Hindlimb muscle (tissue), 1 donor: ENCODE measurements at places on chromosomes 7 and 10.

GRCh38 chr10:113498997-113499396 is 53.9 kb upstream of the HABP2 start:
- peak; percentile 69 for DNase-seq

GRCh38 chr10:436911-437665 is 252.4 kb downstream of the DIP2C start:
- no peak for DNase-seq

- DNase-seq, result peak; percentile 26
These were observed 66.9 kb downstream of the GOLGA7B start for GRCh38 chr10:97916586-97916985.

DNA sequence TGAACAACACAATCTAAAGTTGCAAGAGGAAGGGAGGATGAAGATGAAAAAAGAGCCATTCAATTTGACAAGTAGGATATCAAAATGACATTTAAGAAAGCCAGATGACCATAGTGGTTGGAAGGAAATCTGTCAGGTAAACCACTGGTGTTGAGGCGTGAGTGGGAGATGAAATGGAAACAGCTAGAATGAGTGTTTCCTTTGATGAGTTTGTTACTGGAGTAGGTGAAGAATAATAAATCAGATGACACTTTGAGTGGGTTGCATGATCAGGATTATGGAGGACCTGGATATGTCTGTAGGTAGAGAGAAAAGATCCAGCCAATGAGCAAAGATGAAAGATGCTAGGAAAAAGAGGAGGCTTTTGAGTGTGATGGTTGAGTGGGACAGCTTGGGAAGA is 33.1 kb downstream of the AKR1B1 start:
- DNase-seq, result no peak

DNA sequence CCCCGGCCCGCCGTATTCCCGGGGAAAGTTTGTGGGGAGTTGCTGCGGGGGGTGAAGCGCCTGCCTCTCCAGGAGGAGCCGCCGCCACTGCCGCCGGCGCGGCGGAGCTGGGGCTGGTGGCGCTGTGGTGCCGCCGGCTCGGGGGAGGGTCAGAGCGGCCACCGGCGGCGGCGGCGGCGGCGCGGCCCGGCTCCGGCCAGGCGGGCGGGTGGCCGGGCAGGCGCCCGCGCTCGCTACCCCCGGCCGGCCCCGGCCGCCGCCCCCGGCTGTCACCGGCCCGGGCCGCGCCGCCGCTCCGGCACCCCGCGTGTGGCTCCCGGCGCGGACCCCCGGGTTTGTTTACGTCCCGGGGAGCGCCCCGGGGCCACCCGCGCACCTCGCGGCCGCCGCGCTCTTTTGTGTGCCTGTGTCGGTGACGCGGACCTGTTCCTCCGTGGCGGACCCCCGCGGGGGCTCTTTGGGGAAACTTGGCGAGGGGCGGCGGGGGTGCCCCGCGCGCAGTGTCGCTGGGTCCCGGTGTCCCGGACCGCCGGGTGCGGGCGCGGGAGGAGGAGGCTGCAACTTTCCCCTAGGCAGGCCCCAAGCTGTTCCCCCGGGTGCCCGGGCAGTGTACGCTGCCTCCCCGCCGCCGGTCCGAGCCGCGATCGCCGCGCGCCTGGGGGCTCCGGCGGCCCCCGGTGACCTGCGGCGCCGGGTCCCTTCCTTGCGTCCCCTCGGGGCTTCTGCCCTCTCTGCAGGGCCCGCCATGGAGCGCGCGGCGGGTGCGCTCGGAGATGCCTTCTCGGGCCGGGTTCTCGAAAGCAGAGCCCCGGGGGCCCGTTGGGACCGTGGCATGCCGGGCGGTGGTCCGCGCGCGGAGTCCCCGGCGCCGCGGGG is 593 bp upstream of the CUX1 start:
- peak; percentile 43 for DNase-seq

GRCh38 chr10:26359670-26360069 is 78.5 kb upstream of the APBB1IP start:
- DNase-seq, result no peak

DNA sequence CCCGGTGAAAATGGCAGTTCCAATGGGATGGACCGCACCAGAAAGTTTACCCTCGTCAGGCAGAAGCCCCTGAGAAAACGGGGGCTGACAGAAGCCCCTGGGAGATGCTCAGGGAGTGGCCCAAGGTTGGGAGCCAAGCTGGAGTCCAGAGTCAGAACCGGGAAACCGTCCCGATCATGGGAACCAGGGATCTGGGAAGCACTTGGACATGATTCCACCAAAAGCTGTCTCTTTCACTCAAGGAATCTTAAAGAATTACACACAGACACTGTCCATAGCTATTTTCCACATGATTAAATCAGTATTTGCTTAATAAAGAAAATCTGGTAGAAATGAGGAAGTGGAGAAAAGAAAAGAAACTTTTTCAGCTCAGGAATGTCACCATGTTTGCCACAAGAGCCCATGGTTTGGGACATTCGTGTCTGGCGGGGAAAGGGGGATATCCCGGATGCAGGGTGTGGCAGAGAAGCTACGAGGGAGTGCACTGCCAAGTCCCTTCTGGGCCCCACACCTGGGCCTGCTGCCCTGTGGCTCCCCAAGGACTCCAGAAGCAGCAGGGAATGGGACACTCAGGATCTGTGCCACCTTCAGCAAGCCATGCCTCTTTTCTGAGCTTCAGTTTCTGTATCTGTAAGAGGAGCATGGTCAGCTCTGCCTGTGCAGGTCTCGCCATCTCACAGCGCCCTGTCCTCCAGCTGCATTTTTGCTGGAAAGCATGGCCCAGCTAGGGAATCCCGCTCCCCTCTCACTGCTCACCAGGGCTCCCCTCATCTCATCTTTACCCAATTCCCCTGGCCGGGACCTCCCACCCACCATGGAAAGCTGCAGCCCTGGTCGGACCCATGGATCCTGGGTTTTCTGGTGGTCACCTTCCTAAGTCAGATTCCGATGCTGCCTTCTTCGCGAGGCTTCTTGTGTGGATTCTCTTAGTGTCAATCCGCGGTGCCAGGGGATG is 225.1 kb upstream of the GRB10 start:
- DNase-seq, result no peak
